PC-9 (cell line): ENCODE measurements at places on chromosomes 1 and 21.

- DNase-seq: no peak
Measured at GRCh38 chr1:64228167-64228957, 24.9 kb downstream of the UBE2U start.

GRCh38 chr1:25537153-25537831, 6.1 kb upstream of the LDLRAP1 start:
- DNase-seq: no peak

DNA sequence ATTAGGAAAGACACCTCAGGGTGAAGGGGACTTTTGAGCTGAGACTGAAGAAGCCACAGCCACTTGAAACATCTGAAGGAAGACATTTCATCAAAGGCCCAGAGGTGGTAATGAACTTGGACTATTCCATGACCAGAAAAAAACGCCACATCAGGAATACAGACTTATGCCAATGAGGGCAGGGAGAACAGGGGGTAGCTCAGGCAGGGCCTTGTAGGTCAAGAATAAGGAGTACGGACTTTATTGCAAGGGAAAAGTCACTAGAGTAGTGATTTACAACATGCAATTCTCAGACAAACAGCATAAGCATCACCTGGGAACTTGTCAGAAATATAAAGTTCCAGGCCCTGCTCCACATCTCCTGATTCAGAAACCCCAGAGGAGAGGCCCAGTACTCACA, 11.8 kb downstream of the TP53BP2 start:
- no peak for DNase-seq

DNA sequence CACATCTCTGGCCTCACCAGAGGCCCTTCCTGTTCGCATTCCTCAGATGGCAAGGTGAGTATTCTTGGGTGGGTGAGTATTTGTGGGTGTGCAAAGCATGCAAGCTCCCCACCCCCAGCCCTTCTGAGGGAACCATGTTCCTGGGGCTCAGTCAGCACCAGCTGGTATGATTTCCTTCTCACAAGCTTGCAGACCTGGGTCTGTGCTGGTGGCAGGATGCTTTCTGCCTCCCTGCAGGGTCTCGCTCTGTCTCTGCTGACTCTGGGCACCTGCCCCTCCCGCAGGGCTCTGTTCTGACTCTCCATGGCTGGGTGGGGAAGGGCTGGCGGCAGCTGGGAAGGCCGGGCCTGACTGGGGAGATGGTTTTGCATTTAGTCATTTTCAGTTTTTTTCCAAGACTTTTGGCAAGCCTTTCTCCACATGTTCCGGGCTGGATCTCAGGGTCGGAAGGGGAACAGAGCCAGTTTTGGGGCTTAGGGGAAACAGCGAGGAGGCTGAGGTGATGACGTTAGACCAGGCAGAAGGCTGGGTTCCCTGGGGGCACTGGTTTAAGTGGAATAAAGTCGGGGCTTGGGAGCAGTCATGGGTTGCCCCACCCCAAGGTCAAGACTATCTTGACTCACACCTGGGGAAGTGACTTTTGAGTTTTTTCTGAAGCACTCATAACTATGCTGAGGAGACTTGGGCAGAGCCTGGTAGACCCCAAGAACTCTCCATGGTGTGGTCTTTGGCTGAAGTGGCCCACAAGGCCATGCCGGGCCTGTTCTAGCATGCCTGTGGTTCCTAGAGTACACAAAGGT, 6.2 kb downstream of the RASSF5 start:
- peak; percentile 92 for DNase-seq

GRCh38 chr1:44849575-44850132, 6.6 kb upstream of the PTCH2 start:
- no peak for DNase-seq

DNA sequence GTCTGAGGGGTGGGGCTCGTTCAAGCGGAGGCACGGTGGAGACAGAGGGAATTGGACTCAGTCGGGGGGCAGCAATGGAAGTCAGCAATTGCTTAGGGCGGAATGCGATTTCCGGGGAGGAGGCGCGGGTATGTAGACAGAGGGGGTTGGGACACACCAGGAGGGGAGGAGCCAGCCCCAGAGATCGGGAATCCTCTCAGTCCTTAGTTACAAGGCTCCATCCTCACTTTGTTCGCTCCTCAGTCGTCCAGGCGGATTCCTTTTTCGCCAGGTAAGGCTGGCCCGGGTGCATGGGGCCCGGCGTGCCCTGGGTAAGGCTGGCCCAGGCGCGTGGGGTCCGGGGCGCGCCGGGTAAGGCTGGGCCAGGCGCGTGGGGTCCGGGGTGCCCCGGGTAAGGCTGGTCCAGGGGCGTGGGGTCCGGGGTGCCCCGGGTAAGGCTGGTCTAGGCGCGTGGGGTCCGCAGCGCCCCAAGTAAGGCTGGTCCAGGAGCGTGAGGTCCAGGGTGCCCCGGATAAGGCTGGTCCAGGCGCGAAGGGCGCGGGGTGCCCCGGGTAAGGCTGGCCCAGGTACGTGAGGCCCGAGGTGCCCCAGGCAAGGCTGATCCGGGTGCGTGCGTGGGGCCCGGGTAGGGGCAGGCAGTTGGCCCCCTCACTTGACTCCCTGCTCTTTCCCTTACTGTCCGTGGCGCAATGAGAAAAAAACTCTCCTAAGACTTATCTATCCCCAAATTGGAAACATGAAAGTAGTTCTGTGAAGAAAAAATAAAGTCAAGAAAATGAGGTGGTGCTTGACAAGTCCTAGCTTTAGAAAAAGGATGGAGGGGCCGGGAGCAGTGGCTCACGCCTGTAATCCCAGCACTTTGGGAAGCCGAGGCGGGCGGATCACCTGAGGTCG, at the start of gene L1TD1:
TSS of gene L1TD1 (plus strand) at position 199 of the 894 bp plus-strand sequence. CDS start 11,780 bp downstream, outside the sequence.
- no peak for DNase-seq

- DNase-seq: no peak
Measured at GRCh38 chr1:31683997-31684396, 19.8 kb downstream of the COL16A1 start.

DNA sequence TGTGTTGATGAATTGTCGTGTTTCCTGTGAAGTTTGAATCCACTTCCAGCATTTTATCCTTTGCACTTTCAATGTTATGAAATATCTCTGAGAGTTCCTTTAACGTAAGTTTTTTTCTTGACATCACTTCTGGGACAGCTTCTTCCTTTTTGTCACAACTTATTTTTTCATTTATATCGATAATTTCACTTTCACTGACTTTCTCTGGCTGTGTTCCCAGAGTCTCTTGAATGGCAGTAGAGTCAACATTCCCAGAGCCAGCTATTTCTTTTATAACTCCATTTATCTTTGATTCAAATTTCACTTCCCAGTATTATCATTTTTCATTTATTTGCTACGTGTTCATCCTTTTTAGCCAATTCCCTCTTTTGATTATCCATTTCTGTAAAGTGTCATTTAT, 256.5 kb downstream of the PAPPA2 start:
- DNase-seq: no peak

DNA sequence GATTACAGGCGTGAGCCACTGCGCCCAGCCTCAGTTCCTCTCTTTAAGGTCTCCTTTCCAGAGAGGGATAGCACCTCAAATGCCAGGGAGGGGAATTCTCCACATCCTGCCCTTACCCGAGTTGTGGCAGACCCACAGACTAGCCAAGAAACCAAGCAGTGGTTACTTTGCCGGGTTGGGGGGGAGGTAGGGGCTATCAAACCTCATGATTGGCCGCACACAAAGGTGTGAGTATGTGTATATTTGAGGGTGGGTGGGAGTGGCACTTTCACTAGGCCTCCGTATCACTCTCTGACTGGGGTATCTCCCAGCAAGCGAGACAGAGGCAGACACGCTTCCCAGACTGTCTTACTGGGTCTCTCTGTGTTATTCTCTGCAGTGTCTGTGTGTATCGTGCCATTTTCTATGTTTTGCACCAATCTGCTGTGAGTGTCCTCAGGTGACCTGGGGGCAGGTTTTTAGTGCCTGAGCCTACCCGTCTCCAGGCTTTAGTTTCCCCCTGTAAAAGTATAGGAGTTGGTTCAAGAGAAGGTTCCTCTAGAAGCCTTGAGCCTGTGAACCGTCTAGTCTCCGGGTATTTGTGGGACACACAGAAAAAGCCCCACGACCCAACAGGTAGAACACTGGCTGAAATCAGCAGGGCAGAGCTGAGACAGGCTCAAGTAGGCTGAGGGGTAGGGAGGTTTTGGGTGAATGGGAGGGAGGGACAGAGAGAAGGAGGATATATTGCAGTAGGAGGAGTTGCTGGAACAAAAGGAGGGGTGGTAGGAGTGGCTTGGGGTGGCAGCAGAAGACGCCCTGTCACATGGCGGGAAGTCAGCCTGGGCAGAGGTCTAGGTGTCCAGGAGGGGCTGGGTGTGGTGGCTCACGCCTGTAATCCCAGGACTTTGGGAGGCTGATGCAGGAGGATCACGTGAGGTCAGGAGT, 10.3 kb downstream of the LMNA start:
- DNase-seq: peak; percentile 72

- no peak for DNase-seq
Measured at GRCh38 chr1:90726425-90726985, 9.4 kb upstream of the BARHL2 start.

DNA sequence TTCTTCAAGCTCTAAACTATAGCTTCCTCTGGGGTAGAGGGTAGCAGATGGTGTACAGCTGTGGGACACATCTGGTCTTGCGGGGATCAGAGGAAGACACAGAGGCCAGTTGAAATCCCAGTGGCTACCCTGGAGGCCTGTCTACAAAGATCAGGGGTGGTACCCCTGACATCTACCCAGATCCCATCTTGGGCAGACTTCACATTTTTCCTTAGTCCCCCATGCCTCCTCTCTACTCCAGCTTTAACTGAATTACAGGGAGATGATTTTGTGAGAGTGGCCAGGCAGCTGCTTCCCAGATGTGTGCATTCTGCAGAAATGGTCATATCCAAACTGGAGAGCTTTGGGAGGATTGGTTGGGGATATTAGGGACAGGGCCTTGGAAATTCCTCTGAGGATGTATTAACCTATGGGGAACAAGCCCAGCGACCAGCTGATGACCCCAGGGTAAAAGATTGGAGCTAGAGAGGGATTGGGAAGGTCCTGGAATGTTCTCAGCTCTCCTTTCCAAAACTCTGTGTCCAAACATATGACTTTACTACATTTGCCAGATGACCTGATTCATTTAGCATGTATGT, 9.6 kb upstream of the CD34 start:
- no peak for DNase-seq

- no peak for DNase-seq
Measured at GRCh38 chr21:28781602-28782276, 210.9 kb downstream of the LTN1 start.

DNA sequence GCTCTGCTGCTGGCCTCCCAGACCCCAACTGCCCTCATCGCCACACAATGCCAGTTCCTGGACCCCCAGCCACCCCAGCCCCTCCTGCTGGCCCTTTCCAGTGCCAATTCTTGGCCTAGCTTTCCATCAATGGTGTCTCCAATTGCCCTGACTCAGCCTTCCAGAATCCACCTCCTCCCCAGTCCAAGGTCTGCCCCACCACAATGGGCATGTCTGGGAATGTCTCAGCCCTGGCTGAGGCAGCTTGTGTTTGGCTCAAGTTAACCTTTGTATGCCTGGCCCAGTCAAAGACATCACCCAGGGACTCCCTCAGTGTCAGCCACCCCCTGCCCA, 16.4 kb downstream of the ALDH4A1 start:
- no peak for DNase-seq

- no peak for DNase-seq
Measured at GRCh38 chr1:35316264-35316663, 47.8 kb downstream of the ZMYM4 start.

GRCh38 chr1:115356356-115356755, 18.3 kb upstream of the NGF start:
- DNase-seq: peak; percentile 46

- DNase-seq: peak; percentile 45
Measured at GRCh38 chr1:184827600-184828368, 73.1 kb upstream of the EDEM3 start.

DNA sequence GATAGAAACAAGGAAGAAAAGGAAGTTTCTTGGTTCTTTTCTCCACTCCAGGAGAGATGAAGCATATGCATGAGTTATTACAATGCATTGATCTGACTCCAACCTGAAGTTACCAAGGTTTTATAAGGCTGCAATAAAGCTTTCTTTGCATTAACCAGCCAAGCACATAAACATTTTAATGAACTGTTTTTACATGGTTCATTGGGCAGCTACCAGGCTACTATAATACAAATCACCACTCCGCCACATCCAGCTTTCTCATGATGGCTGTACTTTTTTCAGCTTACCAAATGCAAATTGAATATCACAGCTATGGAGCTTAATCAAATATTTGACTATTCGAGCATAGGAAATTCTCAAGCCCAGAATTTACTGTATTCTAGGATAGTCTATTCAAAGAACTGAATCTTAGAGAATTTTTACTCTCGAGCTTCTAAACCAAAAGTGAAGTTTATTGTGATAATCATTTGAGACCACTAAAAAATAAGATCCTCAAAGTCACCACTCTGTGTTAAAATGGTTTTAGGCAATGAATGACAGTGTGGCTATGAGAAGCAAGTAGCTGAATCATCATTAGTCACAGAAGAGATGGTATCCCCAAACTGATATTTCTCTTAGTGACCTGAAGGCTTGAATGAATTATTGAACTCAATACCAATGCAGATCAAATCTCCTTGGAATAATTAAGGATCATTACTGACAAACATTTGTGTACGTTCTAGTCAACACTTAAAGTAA, 58.6 kb upstream of the ZNF281 start:
- DNase-seq: no peak

- DNase-seq: no peak
Measured at GRCh38 chr1:20726932-20727745, 5.4 kb downstream of the SH2D5 start.

DNA sequence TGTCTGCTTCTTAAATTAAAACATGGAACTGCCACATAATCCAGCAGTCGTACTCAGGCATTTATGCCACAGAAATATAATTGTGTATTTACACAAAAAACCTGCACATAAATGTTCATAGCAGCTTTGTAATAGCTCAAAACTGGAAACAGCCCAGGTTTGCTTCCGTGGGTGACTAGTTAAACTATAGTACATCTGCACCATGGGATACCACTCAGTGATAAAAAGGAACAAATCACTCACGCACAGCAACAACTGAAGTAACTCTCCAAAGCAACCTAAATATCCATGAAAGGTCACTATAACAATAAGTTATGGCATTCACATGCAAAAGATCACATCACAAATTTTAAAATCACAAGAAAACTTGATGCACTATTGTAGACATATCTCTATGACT, 64.4 kb downstream of the KCNT2 start:
- no peak for DNase-seq

DNA sequence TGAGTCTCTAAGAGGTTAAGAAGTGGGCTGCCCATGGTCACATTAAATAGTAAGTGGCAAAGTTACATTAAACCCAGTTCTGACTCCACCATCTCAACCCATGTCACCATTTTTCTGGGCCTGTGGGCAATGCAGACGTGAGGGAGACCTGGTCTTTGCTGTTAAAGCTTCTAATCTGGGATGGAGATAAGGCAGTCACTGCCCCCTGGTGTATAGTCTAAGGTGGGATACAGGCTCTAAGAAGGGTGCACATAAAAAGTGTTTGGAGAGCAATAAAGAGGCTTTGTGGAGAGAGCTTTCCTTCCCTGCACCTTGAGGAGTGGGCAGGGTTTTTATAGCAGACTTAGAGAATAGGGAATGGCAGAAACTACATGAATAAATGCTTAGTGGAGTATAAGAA, 141.3 kb downstream of the ROR1 start:
- DNase-seq: no peak

- DNase-seq: no peak
Measured at GRCh38 chr1:226491093-226491850, 57.3 kb upstream of the STUM start.

GRCh38 chr1:54640863-54641836, at the start of gene MROH7:
TSS of gene MROH7 (plus strand) at chr1:54641786. CDS start at chr1:54652927, 11,141 bp downstream.
- no peak for DNase-seq
